ENCODE measurements at places on chromosomes 13 and 19.
A peak's percentile ranks its signal among the peaks of the same experiment; 100 is the strongest.

DNA sequence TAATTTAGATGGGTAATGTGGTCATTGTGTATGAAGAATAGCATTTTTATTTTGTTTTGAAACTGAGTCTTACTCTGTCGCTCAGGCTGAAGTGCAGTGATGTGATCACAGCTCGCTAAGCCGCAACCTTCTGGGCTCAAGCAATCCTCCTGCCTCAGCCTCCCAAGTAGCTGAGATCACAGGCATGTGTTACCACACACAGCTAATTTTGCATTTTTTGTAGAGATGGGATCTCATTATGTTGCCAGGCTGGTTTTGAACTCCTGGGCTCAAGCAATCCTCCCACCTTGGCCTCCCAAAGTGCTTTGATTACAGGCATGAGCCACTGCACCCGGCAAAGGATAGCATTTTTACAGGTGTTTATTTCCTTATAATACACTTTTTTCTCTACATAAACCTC lies 36.6 kb downstream of the SERTM1 start:
- DNase-seq, result no peak

DNA sequence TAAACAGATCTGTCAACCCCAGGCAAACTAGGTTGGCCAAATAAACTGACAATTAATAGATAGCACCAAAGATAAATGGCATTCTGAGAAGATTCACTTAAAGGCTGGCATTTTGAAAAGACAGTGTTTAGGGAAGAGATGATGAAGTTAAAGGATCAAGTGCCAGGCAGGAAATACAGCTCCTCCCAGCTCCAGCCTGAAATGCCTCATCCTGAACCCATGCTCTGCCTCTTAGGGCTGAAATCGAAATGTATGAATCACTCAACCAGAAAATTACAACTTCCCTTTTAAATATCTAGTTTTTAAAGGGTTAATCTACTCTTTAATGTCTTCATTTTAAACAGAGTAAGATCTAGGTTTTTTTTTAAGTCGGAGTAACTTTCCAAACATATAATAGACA lies 171.2 kb upstream of the UBL3 start:
- DNase-seq, result no peak

DNA sequence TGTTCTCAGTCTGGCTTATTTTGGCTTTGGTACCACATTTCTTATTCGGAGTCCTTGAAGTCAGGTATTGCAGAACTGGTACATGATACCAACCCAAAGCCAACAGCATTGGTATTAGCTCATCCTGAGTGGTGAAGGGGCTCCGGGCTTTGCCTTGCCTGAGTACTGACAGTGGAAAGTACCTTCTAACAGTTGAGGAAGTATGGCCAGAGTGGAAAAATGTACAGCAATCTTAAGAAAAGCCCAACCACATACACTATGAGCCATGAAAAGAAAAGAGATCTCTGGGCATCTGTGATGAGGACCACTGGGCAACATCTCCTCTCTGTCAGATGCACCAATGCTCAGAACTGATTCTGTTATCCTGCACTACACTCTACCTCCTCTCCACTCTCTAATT lies 8.3 kb downstream of the LCP1 start:
- DNase-seq, result peak; percentile 41

- no peak for DNase-seq
Observed at GRCh38 chr19:51398096-51398704, 7.8 kb upstream of the C19orf84 start.

- DNase-seq, result no peak
Observed at GRCh38 chr13:79060216-79060615, 345.8 kb downstream of the RBM26 start.

GRCh38 chr13:33868343-33868994 lies 50.5 kb downstream of the RFC3 start:
- no peak for DNase-seq

DNA sequence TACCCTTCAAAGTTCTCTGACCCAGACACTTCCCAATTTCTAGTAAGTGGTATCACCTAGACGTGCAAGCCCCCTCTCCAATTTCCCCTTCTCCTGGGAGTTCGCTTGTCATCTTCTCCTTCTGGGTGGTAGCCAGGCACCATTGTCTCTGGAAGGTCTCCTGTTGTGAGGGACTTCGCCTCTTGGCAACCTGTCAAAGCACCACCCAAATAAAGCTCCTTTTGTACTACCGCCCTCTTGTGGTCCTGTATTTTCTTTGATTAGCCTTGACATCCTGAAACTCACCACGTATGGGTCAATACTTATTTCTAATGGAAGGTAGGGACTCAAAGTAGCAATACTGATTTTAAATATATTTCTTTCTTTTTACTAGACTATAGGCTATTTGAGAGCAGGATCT lies 8.2 kb downstream of the GPC5 start:
- DNase-seq, result peak; percentile 55

- no peak for DNase-seq
Observed at GRCh38 chr19:44856421-44857083, 10.5 kb downstream of the NECTIN2 start.

DNA sequence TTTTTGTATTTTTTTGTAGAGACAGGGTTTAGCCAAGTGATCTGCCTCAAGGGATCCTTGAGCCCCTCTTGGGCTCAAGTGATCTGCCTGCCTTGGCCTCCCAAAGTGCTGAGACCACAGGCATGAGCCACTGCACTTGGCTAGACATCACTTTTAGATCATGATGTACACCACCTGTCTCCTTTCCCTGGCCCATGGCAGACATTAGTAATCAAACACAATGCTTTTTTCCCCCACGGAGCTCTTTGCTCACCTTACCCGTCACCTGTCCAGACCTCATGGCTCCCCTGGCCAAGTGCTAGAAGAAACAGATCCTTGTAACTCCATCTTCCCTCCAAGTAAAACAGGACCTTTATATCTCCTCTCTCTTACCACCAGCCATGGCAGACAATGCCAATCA lies 18.4 kb downstream of the NUMBL start:
- DNase-seq, result no peak

DNA sequence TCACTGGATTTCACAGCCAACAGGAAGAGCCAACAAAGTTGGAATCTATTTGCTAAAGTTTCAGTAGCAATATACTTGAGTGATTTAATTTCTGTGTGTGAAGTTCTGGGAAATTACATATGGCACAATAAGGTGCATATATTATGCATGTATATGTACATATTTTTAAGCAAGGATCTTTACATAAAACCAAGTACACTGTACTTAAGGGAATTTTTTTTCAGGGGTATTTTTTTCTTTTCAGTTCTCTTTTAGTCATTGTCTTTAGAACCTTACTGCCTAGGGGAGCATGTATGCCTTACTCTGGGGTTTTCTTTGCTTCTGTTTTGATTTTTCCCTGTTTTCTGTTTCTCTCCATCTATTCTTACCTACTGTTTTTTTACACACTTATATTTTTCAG lies 7.4 kb downstream of the RAP2A start:
- DNase-seq, result no peak

DNA sequence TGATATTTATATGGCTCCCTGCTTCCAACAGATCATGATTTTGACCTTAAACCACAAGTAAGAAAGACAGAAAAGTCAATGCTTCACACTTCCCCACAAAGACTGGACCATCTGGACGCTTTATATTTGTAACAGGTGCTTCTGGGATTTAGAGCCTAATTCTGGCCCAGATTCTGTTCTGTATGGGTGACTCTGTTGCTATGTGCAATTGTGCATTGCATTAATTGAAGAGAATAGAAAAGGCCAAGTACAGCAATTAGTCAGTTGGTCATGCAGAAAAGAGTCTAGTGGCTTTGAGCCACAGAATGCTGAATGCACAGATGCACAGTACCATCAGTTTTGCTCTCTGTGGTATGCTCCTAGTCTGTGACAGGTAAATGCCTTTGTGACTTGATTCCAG lies 657.4 kb upstream of the ATXN8OS start:
- no peak for DNase-seq

DNA sequence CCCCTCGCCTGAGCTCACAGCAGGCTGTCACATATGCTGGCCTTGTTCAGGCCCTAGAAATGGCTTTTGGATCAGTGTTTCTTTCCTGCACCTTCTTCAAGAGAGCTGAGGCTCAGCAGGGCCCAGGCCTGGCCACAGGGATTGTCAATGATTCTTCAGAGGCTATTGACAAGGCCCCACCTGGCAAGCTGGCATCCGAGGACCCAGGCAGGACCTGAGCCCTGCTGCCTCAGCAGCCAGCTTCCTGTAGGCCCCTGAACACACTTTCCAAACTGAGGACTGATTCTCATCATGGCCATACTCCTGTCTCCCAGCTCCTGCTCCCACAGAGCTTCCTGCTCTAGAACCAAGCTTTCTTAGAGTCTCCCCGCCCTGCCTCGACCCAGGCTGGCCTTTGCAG lies 136.8 kb downstream of the UQCRFS1 start:
- DNase-seq, result no peak

DNA sequence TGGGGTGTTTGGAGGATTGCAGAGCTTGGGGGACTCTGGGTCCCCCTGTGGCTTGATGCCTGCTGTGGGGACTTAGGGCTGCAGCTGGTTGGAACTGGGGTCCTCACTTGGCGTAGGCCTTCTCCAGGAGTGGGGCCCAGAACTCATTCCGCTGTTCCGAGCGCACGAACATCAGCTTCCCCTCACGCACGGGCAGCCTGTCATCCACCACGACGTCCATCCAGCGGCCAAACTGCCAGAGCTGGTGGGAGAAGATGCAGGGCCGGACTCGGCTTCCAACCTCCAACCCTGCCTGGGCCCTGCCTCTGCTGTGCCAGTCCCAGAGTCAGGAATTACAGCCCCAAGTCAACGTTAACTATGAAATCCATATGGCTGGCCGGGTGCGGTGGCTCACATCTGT lies 2.6 kb downstream of the CAPN12 start:
- no peak for DNase-seq

GRCh38 chr13:97911311-97912138 lies 42.0 kb upstream of the IPO5 start:
- no peak for DNase-seq

- no peak for DNase-seq
Observed at GRCh38 chr13:98599502-98600328, 22.8 kb upstream of the STK24 start.
